Astrocyte (in vitro differentiated cells and primary cell): ENCODE measurements at places on chromosomes 12 and 14.
A peak's percentile ranks its signal among the peaks of the same experiment; 100 is the strongest.

GRCh38 chr14:97902630-97903029 is 1105.4 kb downstream of the VRK1 start:
- H3K4me1 ChIP-seq = no peaks in the 10 kb centered on the region
- H3K36me3 ChIP-seq = no peaks in the 10 kb centered on the region
- no peak overlapping the region for H3K27ac ChIP-seq
- no peak for DNase-seq

DNA sequence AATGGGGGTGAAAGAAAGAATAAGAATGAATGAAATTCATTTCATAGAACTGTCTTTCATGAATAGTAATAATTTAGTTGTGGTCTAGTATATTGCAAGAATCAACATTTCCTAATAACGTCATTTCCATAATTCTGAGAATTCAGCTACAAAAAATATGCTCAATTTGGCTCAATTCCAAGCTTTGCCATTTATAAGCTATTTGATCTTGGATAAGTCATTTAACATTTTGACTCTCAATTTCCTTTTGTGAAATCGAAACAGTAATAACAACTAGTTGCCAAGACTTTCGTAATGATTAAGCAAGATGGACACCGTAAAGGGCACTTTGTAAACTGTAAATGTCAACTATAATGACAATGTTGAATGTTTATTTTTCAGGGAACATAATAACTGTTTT is 18.1 kb downstream of the NOS1 start:
- no peak overlapping the region for H3K27ac ChIP-seq
- no peaks in the 10 kb centered on the region for H3K27me3 ChIP-seq
- H3K4me1 ChIP-seq = no peaks in the 10 kb centered on the region
- no peaks in the 10 kb centered on the region for H3K36me3 ChIP-seq

- H3K27me3 ChIP-seq = no peaks in the 10 kb centered on the region
- DNase-seq = peak; percentile 68
- H3K27ac ChIP-seq = peak overlapping the region; percentile 20
- H3K4me1 ChIP-seq = peaks cover 56% of the 10 kb centered on the region
- peaks cover 3% of the 10 kb centered on the region for H3K36me3 ChIP-seq
Observed at GRCh38 chr14:73741386-73741875, 27.2 kb upstream of the PNMA1 start.

- H3K27ac ChIP-seq = no peak overlapping the region
- no peak overlapping the region for H3K4me3 ChIP-seq
- H3K27me3 ChIP-seq = no peaks in the 10 kb centered on the region
- no peaks in the 10 kb centered on the region for H3K36me3 ChIP-seq
Observed at GRCh38 chr14:80464531-80465149, 253.3 kb upstream of the DIO2 start.

- H3K27ac ChIP-seq = no peak overlapping the region
- no peak overlapping the region for H3K4me3 ChIP-seq
- H3K27me3 ChIP-seq = no peaks in the 10 kb centered on the region
- DNase-seq = no peak
Observed at GRCh38 chr12:117024961-117025480, 74.2 kb downstream of the TESC start.

DNA sequence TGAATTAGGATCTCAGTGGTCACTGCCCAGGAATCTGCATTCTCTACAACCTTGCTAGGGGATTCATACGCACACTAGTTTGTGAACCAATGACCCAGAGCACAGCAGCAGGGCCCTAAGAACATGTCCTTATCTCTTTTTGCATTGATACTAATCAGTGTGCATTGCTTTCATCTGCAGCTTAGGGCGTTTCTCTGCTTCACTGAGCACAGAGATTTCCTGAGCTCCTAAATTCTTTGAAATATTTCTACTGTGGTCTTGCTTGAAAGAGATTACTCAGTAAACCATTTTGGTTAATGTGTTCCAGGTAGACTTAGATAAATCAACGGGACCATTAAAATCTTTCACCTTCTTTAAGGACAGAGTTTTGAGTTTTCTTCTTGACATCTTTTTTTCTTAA is 351.3 kb upstream of the KITLG start:
- peak; percentile 26 for DNase-seq
- peaks cover 5% of the 10 kb centered on the region for H3K4me1 ChIP-seq
- H3K27me3 ChIP-seq = no peaks in the 10 kb centered on the region

DNA sequence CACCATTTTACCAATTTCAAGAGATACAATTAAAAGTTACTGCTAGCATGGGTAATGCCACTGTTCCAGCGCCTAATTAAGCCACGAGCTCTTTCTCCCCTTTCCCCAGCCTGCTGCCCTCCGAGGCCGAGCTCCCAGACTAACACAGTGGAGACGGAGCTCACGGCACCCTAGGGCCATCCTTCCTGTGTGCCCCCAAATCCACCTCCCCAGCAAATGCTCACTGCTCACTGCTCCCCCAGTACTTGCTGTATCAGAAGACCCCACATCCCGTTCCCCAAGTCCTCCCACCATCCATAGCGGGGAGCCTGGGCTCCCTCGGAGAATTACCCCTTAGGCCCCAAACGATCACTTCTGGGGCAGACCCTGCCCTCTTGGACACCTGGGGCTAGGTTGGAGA is 42.7 kb downstream of the SLC6A12 start:
- no peaks in the 10 kb centered on the region for H3K36me3 ChIP-seq
- DNase-seq = no peak
- no peak overlapping the region for H3K4me3 ChIP-seq
- H3K27ac ChIP-seq = no peak overlapping the region
- peaks cover 23% of the 10 kb centered on the region for H3K4me1 ChIP-seq

- DNase-seq = peak; percentile 81
Observed at GRCh38 chr12:115375186-115375991, 691.4 kb upstream of the TBX3 start.

DNA sequence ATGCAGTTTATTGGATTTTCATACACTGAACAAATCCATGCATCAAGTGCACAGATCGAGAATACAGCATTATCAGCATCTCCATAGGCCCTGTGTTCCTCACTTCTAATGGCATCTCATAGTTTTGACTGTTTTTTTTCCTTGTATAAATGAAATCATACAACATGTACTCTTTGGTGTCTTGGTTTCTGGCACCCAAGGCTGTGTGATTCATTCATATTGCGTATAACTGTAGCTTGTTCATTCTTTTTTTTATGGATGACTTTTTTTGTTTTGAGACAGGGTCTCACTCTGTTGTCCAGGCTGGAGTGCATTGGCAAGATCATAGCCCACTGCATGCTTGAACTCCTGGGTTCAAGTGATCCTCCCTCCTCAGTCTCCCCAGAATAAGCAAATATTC is 14.3 kb downstream of the RASSF8 start:
- peak; percentile 79 for DNase-seq
- no peak overlapping the region for H3K4me3 ChIP-seq
- no peak overlapping the region for H3K27ac ChIP-seq
- no peaks in the 10 kb centered on the region for H3K27me3 ChIP-seq
- H3K4me1 ChIP-seq = peaks cover 35% of the 10 kb centered on the region

DNA sequence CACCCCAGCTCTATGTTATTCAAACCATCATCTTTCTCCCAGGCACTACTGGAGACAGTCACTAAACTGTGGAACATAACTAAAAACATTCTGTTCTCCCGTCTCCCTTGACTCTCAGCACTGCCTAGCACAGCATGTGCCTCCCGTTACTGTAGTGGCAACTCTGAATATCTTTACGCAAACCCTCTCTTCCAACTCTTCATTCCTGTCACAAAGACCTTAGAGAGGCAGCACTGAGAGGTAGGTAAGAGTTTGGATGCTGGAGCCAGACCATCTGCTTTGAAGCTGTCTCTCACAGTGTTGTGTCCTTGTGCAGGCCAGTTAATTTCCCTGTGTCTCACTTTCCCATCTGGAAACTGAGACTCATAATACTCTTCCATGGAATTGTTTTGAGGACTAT is 108.1 kb downstream of the DIP2B start:
- H3K36me3 ChIP-seq = no peaks in the 10 kb centered on the region
- no peak for DNase-seq
- no peak overlapping the region for H3K27ac ChIP-seq
- no peak overlapping the region for H3K4me3 ChIP-seq

- no peaks in the 10 kb centered on the region for H3K27me3 ChIP-seq
- no peak overlapping the region for H3K4me3 ChIP-seq
- peaks cover 6% of the 10 kb centered on the region for H3K4me1 ChIP-seq
- DNase-seq = peak; percentile 57
- no peak overlapping the region for H3K27ac ChIP-seq
Observed at GRCh38 chr12:6666211-6666610, 3.3 kb upstream of the ING4 start.

DNA sequence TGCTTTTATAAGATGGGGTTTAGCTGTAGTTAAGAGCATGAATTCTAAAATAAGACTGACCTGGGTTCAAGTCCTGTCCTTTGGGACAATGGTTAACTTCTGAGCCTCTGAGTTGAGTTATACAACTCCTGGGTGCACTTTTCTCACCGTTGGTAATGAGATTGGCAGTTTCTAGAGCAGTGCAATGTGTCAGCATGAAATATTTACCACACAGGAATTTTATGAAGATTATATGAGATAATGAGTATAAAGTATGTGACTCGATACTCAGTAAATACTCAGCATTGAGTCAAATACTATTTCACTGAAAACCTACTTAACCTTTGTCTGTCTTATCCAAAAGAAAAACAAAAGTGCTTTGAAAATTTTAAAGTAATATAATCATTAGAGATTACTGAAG is 214.2 kb downstream of the CPNE8 start:
- H3K27ac ChIP-seq = no peak overlapping the region
- no peaks in the 10 kb centered on the region for H3K4me1 ChIP-seq
- no peaks in the 10 kb centered on the region for H3K36me3 ChIP-seq
- peak; percentile 23 for DNase-seq

GRCh38 chr12:20122274-20122673 is 246.1 kb upstream of the PDE3A start:
- DNase-seq = no peak
- H3K4me3 ChIP-seq = no peak overlapping the region
- no peaks in the 10 kb centered on the region for H3K4me1 ChIP-seq
- H3K27ac ChIP-seq = no peak overlapping the region
- no peaks in the 10 kb centered on the region for H3K27me3 ChIP-seq
